ENCODE measurements at places on chromosomes 12 and 14.

GRCh38 chr12:94147387-94147990 lies 888 bp upstream of the PLXNC1 start:
- DNase-seq: no peak

DNA sequence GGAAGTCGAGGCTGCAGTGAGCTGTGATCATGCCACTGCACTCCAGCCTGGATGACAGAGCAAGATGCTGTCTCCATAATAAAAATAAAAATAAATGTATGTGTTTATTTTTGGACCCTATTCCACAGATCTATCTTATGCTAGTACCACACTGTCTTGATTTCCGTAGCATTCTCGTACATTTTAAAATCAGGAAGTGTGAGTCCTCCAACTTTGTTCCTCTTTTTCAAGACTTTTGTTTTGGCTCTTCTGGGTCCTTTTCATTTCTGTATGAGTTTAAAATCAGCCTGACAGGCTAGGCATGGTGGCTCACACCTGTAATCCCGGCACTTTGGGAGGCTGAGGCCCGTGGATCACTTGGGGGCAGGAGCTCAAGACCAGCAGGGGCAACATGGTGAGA lies 25.8 kb downstream of the DAO start:
- no peak for DNase-seq

DNA sequence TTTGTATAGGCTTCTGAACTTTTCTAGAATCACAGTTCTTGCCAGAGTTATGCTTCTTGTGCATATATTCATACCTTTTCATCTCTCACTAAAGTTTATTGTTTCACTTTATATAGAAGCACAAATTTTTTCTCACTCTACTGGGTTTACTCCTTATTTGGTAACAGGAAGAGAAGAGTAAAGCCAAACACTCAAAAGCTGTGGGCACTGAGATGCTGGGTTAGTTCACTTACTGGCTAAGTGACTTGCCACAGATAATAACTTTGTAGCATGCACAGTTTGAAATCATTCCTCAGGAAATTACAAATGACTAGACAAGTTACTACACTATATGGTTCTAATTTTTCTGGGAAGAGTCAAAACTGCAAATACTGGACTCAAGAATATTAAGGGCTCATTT lies 7.8 kb downstream of the HIGD1C start:
- DNase-seq: no peak

DNA sequence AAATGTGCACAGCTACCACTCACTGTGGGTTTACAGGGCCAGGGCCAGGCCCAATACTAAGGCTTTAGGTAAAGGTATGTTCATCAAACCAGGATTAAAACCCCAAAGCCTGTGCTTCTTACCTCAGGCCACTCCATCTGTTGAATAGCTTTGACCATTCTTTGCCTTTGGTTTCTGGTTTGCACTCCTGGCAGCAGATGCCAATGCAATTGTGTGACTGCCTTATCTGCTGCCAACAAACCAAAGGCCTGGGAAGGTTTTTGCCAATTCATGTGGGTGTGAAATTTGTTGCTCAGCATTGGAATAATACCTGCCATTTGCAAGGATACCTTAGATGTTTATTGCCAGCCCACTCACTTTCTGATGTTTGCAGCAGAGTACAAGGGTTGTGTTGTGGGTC lies 221.6 kb downstream of the C12orf75 start:
- no peak for DNase-seq

DNA sequence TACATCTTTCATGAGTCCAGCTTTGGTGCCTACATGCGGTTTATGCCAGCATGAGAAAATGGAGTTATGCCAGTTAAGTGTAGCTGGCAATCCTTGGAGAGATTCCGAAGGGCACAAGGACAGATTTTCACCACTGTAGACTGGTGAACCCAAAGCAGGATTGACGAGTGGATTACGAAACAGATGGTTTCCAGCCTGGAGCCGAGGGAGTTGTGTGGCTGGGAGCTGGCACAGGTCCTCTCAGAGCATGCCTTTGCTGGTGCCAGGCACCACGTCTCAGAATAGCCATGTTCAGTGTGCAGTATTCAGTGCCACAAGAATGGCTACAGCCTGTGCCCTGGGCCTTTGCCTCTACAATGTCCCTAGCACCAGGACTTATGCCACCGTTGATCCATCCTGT lies 13.2 kb downstream of the KCNH3 start:
- DNase-seq: no peak

DNA sequence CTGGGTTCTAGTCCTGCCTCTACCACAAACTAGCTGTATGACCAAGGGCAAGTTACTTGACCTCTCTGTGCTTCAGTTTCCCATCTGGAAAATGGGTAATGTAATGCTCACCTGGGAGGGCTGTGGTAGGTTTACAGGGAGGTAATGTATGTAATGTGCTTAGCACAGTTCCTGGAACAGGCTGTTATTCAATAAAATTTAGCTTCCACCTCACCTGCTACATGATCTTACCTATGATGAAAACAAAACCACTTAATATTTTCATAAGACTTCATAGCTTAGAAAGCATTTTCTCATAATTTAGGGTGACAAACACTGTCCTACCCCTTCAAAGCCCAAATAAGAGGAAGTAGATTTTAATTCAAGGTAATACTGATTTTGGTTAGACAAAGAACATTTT lies 530.6 kb downstream of the FUT8 start:
- no peak for DNase-seq

DNA sequence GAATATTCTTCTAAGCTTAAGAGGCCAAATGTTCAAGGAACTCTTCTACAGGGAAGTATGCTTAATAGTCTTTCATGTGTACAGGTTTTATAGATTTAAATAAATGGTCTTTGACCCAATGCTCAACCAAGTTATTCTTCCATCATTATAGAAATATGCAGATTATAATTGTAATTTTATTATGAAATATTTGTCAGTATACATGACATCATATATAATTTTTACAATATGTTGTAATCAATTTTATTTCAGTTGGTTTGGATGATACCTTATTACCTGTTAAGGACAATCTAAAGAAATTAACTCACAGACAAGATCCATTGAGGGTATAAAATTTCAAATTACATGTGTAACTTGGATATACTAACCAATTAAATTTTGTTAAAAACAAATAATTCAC lies 1278.3 kb downstream of the SLC16A7 start:
- no peak for DNase-seq

- DNase-seq: no peak
Measured at GRCh38 chr12:3049611-3050249, 27.4 kb upstream of the TSPAN9 start.

DNA sequence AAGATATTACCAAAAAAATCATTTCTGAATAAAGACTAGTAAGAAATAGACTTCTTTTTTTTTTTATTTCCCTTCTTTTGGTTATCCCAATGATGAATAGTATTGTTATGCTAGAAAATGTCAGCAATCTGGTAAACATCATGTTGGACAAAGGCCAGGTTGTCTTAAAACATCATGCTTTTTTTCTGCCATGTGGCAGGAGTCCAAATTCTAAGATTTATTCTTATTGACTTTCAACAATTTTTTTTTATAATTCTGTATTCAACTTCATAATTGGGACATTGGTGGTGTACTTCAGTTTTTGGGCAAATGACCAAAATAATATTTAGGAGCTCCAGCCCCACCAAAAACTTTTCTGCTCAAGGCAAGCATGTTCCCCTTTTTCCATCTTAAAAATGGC lies 10.5 kb downstream of the DCN start:
- DNase-seq: no peak

GRCh38 chr12:111112311-111113098 lies 192.1 kb upstream of the MYL2 start:
- no peak for DNase-seq

Measured in stimulated activated CD8-positive, alpha-beta memory T cell treated with anti-CD3 and anti-CD28 coated beads, Interleukin-7, amount 100 ng/mL, for 48 hours (primary cell).